Left renal pelvis (tissue), 4 donors: ENCODE measurements at places on chromosomes 16 and 17. TPM values are rescaled to one million over a fixed set of nuclear protein-coding genes. Genes with fewer than 3 reads are reported as not detected.

- no peak for DNase-seq
Observed at GRCh38 chr16:65480281-65481091, 358.6 kb upstream of the CDH11 start.

- no peak for DNase-seq
Observed at GRCh38 chr17:8490256-8491023, 54.8 kb downstream of the NDEL1 start.

GRCh38 chr16:85327731-85328675 is 215.7 kb upstream of the CIBAR2 start:
- DNase-seq = no peak

- DNase-seq = no peak
Observed at GRCh38 chr16:88329726-88330700, 52.7 kb upstream of the ZNF469 start.

- DNase-seq = no peak
Observed at GRCh38 chr17:55737976-55738501, 12.8 kb upstream of the PCTP start.

- DNase-seq = no peak
Observed at GRCh38 chr17:38452719-38453118, 24.5 kb downstream of the ARHGAP23 start.

- no peak for DNase-seq
Observed at GRCh38 chr17:37301288-37301687, 74.5 kb upstream of the C17orf78 start.

GRCh38 chr16:86213437-86214205 is 296.7 kb upstream of the FOXF1 start:
- no peak for DNase-seq

GRCh38 chr16:3118846-3119245 is 6.5 kb downstream of the ZNF205 start:
- DNase-seq = no peak

GRCh38 chr17:75228305-75228704 is 22.8 kb downstream of the NUP85 start:
- DNase-seq = no peak

DNA sequence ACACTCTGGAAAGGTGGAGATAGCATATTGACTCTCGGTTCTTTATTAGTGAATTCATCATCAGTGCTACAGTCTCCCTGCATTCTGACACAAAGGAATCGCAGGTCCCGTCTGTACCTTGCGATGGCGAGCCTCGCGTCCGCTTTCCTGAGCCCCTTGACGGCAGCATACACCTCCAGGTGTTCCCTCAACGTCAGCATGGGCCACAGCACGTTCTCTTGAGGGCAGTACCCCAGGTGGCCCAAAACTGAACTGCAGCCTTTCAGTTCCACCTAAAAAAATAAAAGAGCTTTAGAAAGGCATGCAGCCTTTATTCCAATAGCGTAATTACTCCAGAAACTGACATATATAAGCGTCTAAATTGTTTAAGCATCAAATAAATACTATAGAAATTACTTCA is 24.2 kb upstream of the ABCA9 start:
- no peak for DNase-seq

DNA sequence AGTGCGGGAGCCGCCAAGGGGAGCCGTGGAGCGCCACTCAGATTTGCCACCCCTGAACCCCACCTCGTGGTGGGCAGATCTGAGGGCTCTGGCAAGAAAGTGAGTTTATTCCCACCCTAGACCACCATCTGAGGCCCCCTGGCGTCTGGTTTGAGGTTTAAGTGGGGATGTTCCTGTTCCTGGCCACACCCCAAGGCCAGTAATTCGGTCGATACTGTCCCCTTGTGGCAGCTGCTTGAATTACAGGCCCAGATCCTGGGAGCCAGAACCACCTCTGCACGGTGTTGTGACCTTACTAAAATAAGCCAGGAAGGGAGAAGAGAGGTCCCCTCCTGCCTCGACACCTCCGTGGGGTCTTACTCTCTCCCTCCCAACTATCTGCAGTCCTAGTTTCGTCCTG is 3.3 kb upstream of the LAT start:
- DNase-seq = no peak

DNA sequence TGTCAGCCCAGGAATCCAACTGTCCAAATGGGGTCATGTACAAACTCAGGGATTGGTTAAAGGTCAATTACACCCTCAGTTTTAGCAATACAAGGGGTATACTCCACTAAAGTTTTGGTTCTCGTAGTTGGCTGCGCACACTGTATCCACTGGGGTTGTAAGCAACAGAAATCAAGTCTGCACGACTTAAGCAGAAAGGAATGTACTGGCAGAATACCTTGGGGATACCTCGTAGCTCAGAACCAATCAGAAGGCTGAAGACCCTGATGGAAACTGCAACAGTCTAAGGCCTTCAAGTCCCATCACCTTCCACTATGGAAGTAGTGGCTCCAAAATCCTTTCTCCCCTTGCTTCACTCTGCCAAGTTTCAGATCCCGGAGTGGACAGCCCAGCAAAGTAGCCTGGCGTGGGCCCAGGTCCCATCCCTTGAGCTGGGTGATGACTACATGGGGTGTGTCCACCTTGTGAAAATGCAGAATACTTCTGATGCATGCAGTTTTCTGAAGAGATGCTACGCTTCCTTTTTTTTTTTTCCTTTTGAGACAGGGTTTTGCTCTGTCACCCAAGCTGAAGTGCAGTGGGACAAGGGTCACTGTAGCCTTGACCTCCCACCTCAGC is 21.1 kb upstream of the RPH3AL start:
- DNase-seq = no peak

DNA sequence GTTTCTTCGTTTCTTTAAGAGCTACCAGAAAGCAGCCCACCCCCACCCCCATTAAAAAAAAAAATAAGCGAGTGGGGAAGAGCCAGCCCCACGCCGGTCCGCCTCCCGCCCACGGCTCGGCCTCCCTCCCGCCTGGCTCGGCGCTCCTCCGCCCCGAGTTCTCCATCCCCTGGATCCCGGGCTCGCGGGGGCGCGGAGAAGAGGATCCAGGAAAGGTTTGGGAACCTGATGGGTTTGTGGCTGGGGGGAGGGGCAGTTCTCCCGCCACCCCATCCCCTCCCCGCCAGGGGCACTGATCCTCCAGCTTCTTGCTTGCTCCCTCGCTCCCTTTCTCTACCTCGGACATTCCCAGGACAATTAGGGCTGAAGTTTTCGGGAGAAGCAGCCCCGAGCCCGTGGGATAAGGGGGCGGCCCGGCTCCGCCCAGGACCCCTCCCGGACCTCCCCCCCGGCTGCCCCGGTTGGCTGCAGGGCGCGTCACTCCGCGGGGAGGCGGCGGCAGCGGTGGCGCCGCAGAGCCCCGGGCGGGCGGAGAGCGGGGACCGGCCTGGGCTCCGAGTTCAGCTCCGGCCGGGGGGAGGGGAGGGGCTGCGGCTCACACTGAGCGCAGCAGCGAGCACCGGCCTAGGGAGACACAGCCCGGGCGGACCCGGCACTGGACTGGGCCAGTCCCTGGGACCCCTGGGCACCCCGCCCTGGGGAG is 1.0 kb upstream of the SALL1 start:
- peak; percentile 85 for DNase-seq

- DNase-seq = no peak
Observed at GRCh38 chr17:8153031-8153451, 837 bp upstream of the PER1 start.

DNA sequence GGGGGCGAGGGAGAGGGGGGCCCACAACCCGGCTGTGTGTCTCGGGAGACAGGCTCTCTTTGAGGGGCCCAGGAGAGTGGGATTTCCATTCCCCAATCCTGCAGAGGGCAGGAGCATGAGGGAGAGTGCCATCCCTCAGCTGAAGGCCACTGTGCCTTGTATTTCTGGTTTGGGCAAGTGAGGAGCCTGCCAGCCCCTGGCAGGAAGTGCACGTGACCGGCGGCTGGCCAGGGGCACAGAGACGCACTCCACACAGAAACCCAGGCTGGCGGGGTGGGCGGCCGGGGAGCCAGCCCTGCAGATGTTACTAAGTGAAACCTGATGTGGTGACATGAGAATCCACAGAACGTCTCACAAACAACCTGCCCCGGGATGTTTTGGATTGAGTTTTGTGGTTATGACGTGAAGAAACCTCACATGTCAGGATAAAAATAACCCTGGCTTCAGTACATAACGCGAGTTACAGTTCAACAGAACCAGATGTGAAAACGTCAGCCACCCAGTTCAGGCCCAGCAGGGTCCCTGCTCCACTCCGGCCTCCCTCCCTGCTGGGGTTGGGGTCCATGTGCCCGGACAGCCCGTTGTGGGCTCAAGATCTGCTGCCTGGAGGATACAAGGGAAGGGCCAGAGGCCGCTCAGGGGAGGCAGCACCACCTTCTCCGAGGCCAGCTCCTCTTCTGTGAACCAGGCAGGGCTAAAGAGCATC is 51.7 kb upstream of the MTSS2 start:
- no peak for DNase-seq

DNA sequence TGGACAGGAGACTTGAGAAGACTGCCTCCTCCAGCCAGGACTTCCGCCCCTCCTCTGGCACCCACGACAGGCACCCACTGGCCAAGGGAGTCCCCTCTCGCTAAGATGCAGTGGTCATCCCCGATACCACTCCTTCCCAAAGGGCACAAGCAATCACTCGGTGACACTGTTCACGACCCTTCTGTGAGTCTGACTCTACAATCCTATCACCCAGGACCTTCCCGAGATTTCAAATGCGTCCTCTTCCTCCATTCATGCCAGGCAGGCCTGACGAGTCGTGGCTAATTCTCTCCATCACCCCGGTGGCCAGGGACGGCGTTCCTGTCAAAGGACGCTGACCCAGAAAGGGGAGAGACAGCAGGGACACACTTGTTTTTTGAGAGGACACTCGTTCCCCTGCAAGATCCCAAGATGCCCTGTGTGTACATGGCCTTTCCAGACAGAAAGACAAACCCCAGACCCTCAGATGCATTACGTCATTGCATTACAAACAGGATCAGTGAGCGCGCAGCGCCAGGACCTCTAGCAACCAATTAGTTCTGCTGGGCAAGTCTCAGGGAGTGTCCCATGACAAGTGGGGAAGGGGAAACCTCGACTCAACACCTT is 12.2 kb downstream of the FBXO31 start:
- no peak for DNase-seq

CDH5 gene
- 65.2 TPM for polyA plus RNA-seq

TRPV3 gene
- polyA plus RNA-seq = 1.3 TPM

BICDL2 gene
- polyA plus RNA-seq = 3.5 TPM

CMTM4 gene
- polyA plus RNA-seq = 60.3 TPM

ENO3 gene
- 30.0 TPM for polyA plus RNA-seq

ATP2A3 gene
- polyA plus RNA-seq = 7.0 TPM

OTOP2 gene
- not detected for polyA plus RNA-seq

BPTF gene
- polyA plus RNA-seq = 94.0 TPM

MPV17L gene
- 6.2 TPM for polyA plus RNA-seq

RPL38 gene
- 1,244 TPM for polyA plus RNA-seq

PRSS22 gene
- polyA plus RNA-seq = 0.35 TPM

PSMD11 gene
- polyA plus RNA-seq = 72.8 TPM

FMNL1 gene
- polyA plus RNA-seq = 5.7 TPM

TCAP gene
- polyA plus RNA-seq = 2.9 TPM

ZNF785 gene
- polyA plus RNA-seq = 31.6 TPM

TPSD1 gene
- not detected for polyA plus RNA-seq
